ENCODE measurements at places on chromosomes 1 and 21. TPM values are rescaled to one million over a fixed set of nuclear protein-coding genes. Genes with fewer than 3 reads are reported as not detected.

DNA sequence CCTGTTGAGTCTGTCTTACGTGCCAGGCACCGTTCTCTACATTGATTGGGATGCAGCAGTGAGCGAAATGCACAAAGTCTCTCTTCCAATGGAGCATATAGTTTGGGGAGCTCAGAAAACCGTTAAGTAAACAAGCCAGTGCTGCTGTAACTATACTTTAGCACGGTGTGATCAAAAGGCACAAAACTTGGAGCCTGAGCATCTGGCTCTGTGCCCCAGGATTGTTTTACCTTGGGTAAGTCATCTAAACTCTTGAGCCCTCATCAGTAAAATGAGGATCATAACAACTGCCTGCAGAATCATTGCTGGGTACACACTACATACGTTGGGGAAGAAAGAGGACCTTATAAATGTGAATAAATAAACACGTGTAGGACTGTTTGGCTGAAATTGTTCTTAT is 1.8 kb downstream of the HHIPL2 start:
- no peak overlapping the region for H3K27ac ChIP-seq
- DNase-seq = no peak
- peaks cover 14% of the 10 kb centered on the region for H3K27me3 ChIP-seq
- no peaks in the 10 kb centered on the region for H3K36me3 ChIP-seq

DNA sequence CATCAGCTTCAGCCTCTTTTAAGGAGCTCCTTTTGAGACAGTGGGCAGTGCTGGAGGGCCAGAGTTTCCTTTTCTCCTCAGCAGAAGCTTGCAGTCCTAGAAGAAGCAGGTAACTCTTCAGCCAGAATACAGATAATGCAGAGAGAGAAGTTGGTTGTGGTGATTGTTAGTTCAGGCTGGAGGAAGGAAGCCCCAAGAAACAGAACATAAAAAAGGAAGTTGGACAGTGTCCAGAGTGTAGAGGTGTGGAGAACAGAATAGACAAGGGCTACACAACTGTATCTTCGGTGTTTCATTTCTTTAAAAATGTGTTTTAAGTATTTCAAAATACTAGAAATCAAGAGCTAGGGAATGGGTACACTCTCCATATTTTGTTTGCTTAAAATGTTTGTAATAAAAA is 6.4 kb upstream of the TACSTD2 start:
- no peaks in the 10 kb centered on the region for H3K27me3 ChIP-seq
- peaks cover 28% of the 10 kb centered on the region for H3K4me1 ChIP-seq
- no peak for DNase-seq
- H3K27ac ChIP-seq = peak overlapping the region; percentile 77
- H3K4me3 ChIP-seq = no peak overlapping the region

The NTMT2 gene
- not detected for total RNA-seq

DNA sequence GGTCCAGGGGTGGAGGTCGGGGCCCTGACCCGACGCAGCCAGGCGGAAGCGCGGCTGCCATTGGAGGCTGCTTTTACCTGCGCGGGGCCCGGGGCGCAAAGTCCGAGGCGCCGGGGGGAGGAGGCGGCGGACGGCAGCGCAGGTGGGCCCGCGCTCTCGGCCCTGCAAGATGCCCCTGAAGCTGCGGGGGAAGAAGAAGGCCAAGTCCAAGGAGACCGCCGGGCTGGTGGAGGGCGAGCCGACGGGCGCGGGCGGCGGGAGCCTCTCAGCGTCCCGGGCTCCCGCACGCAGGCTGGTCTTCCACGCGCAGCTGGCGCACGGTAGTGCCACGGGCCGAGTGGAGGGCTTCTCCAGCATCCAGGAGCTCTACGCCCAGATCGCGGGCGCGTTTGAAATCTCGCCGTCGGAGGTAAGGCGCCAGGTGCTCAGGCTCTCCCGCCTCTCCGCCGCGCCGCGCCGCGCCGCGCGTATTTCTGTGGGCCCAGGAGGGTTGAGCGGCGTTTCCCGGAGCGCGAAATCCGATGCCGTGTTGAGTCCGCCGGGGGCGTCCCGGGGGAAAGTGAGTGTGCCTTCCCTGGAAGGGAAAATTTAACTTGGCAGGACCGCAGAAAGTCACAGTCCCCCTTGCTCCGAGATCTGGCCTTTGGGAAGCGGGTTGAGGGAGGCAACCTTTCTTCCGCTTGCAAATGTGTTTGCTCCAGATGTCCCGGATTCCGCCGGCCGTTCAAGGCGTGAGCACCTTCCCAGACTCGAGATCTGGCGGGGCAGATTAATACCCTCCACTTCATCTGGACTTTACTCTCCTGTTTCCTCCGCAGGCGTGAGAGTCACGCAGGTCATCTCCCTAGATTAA is at the start of gene GIPC2:
GIPC2 (plus strand) TSS at position 41 of the 853 bp plus-strand sequence; CDS start at position 170, 129 bp downstream.
- H3K27ac ChIP-seq = peak within 1 kb of the TSS; percentile 61
- H3K27me3 ChIP-seq = peaks cover 5% of the 10 kb centered on the region
- peaks cover 14% of the 10 kb centered on the region for H3K4me1 ChIP-seq
- DNase-seq = no peak

The PCSK9 gene
- 0.34 TPM for total RNA-seq

DNA sequence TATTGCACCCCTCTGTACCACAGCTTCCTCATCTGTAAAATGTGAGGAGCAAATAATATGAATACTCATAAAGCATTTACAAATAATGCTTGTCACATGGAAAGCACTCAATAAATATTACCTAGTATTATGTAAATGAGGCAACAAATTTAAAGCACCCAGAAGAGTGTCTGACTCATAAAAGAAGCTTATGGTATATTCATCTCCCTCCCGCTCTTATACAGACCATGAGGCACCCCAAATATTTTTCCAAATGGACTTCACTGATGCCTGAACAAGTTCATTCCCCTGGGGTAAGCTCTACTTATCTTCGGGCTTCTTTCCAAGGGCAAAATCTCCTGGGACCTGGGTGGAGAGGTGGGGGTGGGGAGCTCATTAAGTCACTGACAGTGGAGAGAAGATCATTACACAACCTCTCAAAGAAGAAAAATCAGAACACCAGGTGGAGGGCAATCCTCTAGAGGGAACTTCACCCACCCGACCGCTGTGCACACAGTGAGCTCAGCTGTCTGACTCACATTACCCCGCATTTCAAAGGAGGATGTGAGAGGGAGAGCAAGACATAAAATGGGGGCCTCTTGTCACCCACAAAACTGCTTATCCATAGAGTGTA is 166.2 kb downstream of the ASTN1 start:
- no peak for DNase-seq
- peaks cover 4% of the 10 kb centered on the region for H3K27me3 ChIP-seq
- H3K4me1 ChIP-seq = no peaks in the 10 kb centered on the region

The ETV3 gene
- total RNA-seq = 89.7 TPM

The C1orf216 gene
- 9.9 TPM for total RNA-seq

The SLC16A4 gene
- 0.52 TPM for total RNA-seq

DNA sequence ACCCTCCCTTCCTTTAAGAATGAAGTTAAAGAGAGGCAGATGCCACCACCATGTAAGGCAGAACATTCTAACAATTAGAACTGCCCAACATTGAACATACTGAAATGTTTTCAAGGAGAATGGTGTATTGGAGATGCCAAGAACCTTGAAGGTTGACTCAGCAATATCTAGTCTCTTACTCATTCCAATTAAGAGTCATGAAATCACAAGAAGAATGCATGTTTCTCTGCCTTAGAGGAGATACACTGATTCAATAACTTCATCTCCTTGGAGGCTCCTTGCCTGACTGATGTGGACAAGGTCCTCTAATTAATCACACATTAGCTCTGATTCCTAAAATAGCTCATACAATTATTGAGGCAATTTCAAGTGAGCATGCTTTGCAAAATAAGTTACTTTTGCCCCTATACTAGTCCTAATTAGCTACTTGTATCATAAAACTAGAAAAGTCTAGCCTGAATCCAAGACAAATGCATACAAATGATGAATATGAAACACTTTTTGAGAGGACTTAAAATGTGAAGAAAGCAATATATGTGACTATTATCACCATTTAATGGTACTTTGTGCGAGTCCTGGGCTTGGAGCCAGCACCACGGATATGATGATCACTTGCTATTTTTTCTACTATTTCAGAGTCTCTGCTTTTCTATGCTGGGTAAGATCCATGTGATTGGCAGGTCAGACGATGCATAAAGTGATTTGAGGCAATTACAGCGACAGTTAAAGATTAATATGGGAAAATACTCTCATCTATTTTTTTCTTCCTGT is 114.5 kb downstream of the DSCAM start:
- no peak overlapping the region for H3K27ac ChIP-seq
- DNase-seq = no peak
- no peaks in the 10 kb centered on the region for H3K36me3 ChIP-seq

- H3K4me3 ChIP-seq = no peak overlapping the region
- no peak for DNase-seq
- H3K4me1 ChIP-seq = peaks cover 2% of the 10 kb centered on the region
Observed at GRCh38 chr1:75732703-75733102, 8.2 kb downstream of the ACADM start.

The GLMN gene
- total RNA-seq = 31.9 TPM

GRCh38 chr1:48470950-48471690 is 884 bp downstream of the SPATA6 start:
- H3K36me3 ChIP-seq = no peaks in the 10 kb centered on the region
- peak overlapping the region; percentile 89 for H3K27ac ChIP-seq

DNA sequence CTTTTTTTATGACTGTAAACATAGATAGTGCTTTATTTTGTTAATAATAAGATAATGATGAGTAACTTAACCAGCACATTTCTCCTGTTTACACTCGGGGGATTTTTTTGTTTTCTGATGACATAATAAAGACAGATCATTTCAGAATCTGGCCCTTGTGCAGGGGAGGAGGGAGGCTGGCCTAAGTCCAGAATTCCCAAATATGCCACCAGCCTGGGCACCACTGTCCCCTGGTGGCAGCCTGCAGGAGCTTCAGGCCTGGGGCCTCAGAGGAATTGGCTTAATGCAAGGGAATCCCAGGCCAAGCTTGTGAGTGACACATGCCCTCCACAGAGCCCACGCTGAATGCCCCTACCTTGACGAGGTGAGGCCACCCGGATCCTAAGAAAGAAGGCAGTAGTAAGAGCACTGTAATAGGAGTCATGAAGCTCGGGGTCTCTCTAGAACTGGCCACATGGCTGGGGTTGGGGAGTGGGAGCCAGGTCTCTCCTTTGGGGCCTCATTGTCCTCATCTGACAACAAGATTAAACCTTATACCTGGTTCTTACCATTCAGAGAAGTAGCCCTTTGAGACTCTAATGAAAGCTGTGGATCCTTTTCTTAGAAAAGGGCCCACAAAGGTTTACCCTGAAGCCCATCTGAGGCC is 24.1 kb downstream of the ETNK2 start:
- DNase-seq = peak; percentile 85
- H3K4me1 ChIP-seq = peaks cover 53% of the 10 kb centered on the region
- no peaks in the 10 kb centered on the region for H3K27me3 ChIP-seq
- H3K4me3 ChIP-seq = no peak overlapping the region
- H3K27ac ChIP-seq = peak overlapping the region; percentile 70

The CFHR2 gene
- total RNA-seq = not detected

DNA sequence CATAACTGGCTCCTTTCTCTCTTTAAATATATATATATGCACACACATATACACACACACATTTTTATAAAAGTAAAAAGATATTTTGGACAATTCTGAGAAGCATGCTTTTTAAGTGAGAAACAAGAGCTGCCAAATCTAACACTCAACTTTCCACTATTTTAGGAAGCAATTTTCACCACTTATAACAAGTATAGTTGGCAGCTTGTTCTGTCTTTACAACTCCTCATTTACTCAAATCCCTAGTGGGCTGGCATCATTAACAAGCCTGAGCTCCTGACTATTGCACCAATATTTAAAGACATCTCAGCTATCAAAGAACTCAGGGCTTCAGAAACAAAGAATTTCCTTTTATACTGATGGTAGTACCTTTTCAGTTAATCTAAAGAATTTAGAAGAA is 76.6 kb downstream of the RAB3GAP2 start:
- no peaks in the 10 kb centered on the region for H3K27me3 ChIP-seq
- DNase-seq = no peak
- no peaks in the 10 kb centered on the region for H3K4me1 ChIP-seq
- H3K4me3 ChIP-seq = no peak overlapping the region

- DNase-seq = no peak
- H3K27me3 ChIP-seq = peaks cover 85% of the 10 kb centered on the region
- H3K4me1 ChIP-seq = peaks cover 35% of the 10 kb centered on the region
- H3K36me3 ChIP-seq = no peaks in the 10 kb centered on the region
- H3K4me3 ChIP-seq = no peak overlapping the region
Observed at GRCh38 chr1:18112611-18113010, 5.0 kb downstream of the IGSF21 start.

The C1QC gene
- total RNA-seq = 6.5 TPM

DNA sequence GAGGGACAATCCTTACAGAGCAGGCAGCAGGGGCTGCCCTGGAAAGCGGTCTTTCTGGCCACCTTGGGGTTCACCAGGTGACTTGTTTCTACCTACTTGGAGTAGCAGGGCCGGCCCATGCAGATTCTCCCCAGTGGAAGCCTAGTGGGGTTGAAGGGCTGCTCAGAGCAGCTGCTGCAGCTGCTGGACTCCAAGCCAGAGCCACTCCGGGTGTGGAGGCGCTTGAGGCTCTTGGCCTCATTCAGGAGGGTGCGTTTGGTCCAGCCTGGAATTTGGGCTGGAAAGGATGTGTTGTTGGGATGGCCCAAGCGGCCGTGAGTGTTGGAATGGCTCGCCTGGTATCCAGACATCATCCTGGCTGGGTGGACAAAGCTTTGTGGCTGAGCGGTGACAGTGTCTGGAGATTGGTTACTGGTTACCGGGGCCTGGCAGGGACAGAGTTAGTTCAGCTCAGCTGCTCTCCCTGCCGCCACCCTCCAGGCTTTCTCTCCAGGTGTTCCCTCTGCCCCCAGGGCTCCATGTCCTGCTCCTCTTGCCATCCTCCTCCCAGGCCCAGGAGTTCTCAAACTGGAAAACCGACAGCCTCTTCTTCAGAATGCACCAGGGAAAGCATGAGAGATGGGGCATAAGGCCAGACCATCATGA is 14.2 kb upstream of the HSPG2 start:
- DNase-seq = no peak
- peaks cover 19% of the 10 kb centered on the region for H3K4me1 ChIP-seq
- no peak overlapping the region for H3K4me3 ChIP-seq
- H3K36me3 ChIP-seq = no peaks in the 10 kb centered on the region
- no peaks in the 10 kb centered on the region for H3K27me3 ChIP-seq
- no peak overlapping the region for H3K27ac ChIP-seq

DNA sequence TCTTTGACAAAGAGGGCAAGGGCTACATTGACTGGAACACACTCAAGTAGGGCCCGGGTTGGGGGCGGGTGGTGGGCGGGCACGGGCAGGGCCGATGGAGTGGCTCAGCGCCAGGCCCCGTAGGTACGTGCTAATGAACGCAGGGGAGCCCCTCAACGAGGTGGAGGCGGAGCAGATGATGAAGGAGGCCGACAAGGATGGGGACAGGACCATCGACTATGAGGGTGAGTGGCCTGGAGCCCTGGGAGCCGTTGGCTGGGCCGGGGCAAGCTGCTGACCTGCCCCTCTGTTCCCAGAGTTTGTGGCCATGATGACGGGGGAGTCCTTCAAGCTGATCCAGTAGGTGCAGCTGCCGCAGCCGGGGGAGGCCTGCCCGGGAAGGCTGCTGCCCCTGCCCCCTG is 1.8 kb downstream of the CALML6 start:
- H3K27ac ChIP-seq = no peak overlapping the region
- H3K4me1 ChIP-seq = peaks cover 39% of the 10 kb centered on the region
- no peaks in the 10 kb centered on the region for H3K27me3 ChIP-seq
- no peaks in the 10 kb centered on the region for H3K36me3 ChIP-seq
- H3K4me3 ChIP-seq = no peak overlapping the region

All from suprapubic skin (tissue), 4 donors.